Psoas muscle (tissue), 8 donors: ENCODE measurements at places on chromosomes 13 and 19. TPM values are rescaled to one million over a fixed set of nuclear protein-coding genes. Genes with fewer than 3 reads are reported as not detected.

DNA sequence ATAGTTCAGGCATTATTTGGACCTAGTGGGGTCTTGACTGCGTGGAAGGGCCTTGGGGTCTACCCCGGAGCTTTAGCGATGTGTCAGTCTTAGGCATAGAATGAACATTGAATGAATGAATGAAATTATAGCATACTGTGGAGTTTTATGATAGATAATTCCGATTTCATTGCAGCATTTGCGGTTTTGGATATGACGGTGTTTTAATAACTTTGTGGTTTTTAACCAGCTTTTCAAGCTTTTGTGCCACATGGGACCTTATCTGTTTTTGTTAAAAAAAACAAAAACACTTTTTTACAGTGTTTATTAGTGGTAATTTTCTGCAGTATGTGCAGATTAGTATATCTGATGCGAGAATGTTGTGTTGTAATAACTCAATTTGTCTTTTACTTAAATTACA, 696 bp downstream of the NUP58 start:
- no peaks in the 10 kb centered on the region for H3K27me3 ChIP-seq
- no peaks in the 10 kb centered on the region for H3K36me3 ChIP-seq

- H3K4me3 ChIP-seq = peak within 1 kb of the TSS; percentile 97
- peak; percentile 95 for DNase-seq
- H3K4me1 ChIP-seq = peaks cover 17% of the 10 kb centered on the region
- H3K27me3 ChIP-seq = no peaks in the 10 kb centered on the region
- H3K36me3 ChIP-seq = peaks cover 33% of the 10 kb centered on the region
Measured at GRCh38 chr19:50476224-50476906, at the start of the genes EMC10 and GARIN5A. Gene EMC10, plus strand, starts transcription at chr19:50476507. Its CDS starts 38 bp downstream, at chr19:50476545. Gene GARIN5A, minus strand, starts transcription at chr19:50476848. Its CDS starts 460 bp downstream, at chr19:50476388.

DNA sequence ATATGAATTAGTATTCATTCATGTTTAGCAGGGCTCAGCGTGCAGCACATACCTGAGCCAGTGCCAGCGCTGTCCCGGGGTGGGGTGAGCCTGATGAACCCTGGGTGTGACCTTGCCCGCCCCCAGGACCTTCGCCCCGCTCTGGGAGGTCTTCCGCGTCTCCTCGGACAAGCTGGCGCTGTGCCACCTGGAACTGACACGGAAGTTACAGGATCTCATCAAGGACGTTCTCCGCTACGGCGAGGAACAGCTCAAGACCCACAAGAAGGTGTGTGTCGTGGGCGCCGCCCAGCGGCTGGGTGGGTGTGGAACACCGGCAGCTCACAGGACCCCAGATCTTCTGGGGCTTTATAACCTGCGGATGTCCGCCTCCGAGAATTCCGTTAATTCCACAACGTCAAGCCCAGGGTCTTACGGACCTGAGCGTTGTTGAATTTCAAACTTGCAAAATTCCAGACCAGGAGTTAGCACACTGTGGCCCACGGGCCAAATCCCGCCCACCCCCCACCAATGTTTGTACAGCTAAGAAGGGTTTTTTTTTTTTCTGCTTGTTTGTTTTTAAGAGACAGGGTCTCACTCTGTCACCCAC, 15.4 kb downstream of the FCHO1 start:
- H3K4me3 ChIP-seq = no peak overlapping the region
- H3K27ac ChIP-seq = no peak overlapping the region
- H3K4me1 ChIP-seq = no peaks in the 10 kb centered on the region
- no peaks in the 10 kb centered on the region for H3K36me3 ChIP-seq

CEACAM8 gene
- not detected for total RNA-seq

- peak; percentile 83 for DNase-seq
- H3K27me3 ChIP-seq = no peaks in the 10 kb centered on the region
- peaks cover 44% of the 10 kb centered on the region for H3K4me1 ChIP-seq
- peaks cover 30% of the 10 kb centered on the region for H3K36me3 ChIP-seq
- H3K4me3 ChIP-seq = peak overlapping the region; percentile 91
Measured at GRCh38 chr19:3983936-3984583, 1.2 kb downstream of the EEF2 start.

DNA sequence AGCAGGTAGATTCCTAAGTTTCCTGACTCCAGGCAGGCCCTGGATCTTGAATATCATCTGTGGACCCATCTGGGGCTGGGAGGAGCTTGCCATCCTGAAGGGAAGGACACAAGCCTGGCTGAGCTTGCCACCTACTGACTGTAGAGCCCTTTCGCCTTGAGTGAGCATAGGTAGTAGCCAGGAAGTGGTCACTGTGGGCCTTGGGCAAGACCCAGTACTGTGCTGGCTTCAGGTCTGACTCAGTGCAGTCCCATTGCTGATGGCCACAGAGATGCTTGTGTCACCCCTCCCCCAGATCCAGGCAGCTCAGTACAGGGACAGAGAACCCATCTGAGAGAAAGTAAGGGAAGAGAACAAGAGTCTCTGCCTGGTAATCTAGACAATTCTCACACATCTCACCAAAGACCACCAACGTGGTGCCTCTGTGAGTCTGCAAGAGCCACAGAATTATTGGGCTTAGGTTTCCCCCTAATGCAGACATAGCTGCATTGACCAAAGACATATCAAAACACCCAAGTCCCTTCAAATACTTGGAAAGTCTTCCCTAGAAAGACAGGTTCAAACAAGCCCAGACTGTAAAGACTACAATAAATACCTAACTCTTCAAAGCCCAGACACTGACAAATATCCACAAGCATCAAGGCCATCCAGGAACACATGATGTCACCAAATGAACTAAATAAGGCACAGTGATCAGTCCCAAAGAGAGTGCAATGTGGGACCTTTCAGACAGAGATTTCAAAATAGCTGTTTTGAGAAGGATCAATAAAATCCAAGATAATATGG, 108.2 kb upstream of the WASF3 start:
- H3K4me3 ChIP-seq = no peak overlapping the region
- no peaks in the 10 kb centered on the region for H3K27me3 ChIP-seq
- no peaks in the 10 kb centered on the region for H3K4me1 ChIP-seq
- H3K27ac ChIP-seq = no peak overlapping the region

DNA sequence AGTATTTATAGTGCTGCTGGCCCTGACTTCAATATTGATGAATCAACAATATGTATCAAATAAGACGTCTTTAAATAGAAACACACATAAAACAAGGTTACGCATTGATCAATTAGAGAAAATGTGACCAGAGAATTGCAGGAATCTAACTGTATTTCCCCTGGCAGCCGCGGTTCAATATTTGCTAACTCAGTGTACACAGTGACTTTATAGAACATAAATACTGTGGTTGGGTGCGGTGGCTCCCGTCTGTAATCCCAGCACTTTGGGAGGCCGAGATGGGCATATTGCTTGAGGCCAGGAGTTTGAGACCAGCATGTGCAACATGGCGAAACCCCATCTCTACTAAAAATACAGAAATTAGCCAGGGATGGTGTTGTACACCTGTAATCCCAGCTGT, 22.8 kb upstream of the UPF3A start:
- no peak overlapping the region for H3K27ac ChIP-seq
- H3K4me1 ChIP-seq = no peaks in the 10 kb centered on the region
- H3K36me3 ChIP-seq = peaks cover 100% of the 10 kb centered on the region
- no peak overlapping the region for H3K4me3 ChIP-seq
- no peaks in the 10 kb centered on the region for H3K27me3 ChIP-seq

DNA sequence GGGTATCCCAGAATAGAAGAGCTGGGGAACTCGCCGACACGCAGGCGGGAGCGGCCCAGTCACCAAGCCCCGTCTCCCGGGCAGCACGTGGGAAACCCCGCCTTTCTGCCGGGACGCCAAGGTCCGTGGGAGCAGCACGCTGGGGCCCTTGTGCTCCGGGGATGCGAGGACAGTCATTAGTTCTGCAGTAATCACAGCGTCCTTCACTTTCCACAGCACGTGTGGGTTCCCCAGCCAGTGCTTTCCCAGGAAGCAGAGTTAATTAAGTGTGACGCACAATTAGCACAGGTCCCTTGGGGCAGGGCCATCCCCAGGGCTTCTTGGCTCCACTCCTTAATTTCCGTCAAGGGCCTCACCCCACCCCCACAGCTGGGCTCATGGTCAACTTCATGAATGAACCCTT, 64.3 kb upstream of the C13orf46 start:
- no peak overlapping the region for H3K4me3 ChIP-seq
- no peaks in the 10 kb centered on the region for H3K27me3 ChIP-seq
- H3K4me1 ChIP-seq = peaks cover 40% of the 10 kb centered on the region
- DNase-seq = peak; percentile 72
- H3K27ac ChIP-seq = no peak overlapping the region

GRCh38 chr19:2149980-2150793, 1.2 kb downstream of the AP3D1 start:
- H3K27ac ChIP-seq = peak overlapping the region; percentile 96
- peaks cover 45% of the 10 kb centered on the region for H3K4me1 ChIP-seq
- H3K36me3 ChIP-seq = no peaks in the 10 kb centered on the region
- H3K4me3 ChIP-seq = peak overlapping the region; percentile 100
- H3K27me3 ChIP-seq = no peaks in the 10 kb centered on the region
- no peak for DNase-seq

RXFP2 gene
- not detected for total RNA-seq

DNA sequence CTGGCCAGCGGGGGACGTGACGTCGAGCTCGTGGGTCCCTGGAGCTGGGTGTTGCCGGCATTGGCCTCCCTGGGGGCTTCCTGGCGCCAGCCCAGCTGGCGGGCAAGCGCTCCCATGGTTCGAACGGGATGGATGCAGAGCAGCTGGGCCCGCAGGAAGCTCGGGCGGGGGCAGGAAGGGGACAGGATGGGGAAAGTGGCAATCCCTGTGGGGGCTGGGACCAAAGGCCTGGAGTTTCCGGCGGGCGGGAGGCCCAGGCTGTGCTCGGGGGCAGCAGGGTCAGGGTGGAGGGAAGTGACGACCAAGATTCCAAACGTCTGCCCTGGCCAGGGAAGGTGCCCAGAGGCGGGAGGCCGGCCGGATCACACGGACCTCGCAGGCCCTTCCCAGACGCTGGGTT, 19.3 kb downstream of the PALM start:
- no peaks in the 10 kb centered on the region for H3K27me3 ChIP-seq
- no peaks in the 10 kb centered on the region for H3K4me1 ChIP-seq
- H3K4me3 ChIP-seq = no peak overlapping the region
- H3K36me3 ChIP-seq = no peaks in the 10 kb centered on the region
- H3K27ac ChIP-seq = peak overlapping the region; percentile 71

PLIN4 gene
- total RNA-seq = 146 TPM
